Stimulated activated CD4-positive, alpha-beta T cell treated with anti-CD3 and anti-CD28 coated beads, Interleukin-1b, Interleukin-23, amount 100 ng/mL, for 48 hours (primary cell): ENCODE measurements at places on chromosomes 13 and 19.

GRCh38 chr19:1133471-1133929 lies 29.7 kb downstream of the GPX4 start:
- peak; percentile 91 for DNase-seq

- DNase-seq: no peak
Observed at GRCh38 chr13:93515267-93515666, 288.7 kb downstream of the GPC6 start.

GRCh38 chr13:67226696-67227095 lies 3.4 kb downstream of the PCDH9 start:
- DNase-seq: no peak

DNA sequence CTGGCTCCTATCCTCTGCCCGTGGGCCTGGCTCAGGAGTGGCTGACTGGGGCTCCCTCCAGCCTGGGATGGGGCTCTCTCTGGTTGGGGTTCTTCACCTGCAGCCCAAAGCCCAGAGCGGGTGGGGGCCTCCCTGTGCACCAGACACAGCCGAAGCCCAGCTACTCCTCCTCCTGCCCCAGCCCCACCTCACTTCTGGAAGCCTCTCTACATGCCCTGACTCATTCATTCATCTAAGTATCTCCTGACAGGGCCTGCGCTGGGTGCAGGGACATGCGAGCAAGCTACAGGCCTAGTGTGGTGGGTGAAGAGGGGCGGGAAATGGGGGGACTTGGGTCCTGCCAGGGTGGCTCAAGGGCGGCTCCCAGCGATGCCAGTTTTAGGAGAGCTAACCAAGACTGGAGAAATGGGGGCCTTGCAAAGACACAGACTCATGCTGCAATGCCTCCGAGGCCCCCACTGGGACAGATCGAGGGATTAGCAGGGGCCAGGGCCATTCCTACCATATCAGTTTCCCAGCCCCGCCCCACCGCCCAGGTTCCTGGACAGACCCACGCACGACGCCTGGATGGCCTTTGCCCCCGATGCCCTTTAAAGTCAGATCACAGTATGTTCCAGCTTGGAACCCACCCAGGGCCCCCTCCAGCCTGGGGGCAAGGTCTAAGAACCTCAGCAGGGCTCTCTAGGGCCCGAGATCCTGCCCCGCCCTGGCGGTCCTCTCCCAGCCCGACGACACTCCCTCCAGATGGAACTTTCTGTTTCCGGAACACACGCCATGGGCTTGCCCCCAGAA lies 12.6 kb downstream of the LSM4 start:
- DNase-seq: no peak

- DNase-seq: no peak
Observed at GRCh38 chr13:23630349-23631093, 60.3 kb downstream of the TNFRSF19 start.

GRCh38 chr13:40814803-40815202 lies 25.4 kb downstream of the SLC25A15 start:
- DNase-seq: no peak

GRCh38 chr13:24744247-24744646 lies 19.7 kb upstream of the RNF17 start:
- no peak for DNase-seq

DNA sequence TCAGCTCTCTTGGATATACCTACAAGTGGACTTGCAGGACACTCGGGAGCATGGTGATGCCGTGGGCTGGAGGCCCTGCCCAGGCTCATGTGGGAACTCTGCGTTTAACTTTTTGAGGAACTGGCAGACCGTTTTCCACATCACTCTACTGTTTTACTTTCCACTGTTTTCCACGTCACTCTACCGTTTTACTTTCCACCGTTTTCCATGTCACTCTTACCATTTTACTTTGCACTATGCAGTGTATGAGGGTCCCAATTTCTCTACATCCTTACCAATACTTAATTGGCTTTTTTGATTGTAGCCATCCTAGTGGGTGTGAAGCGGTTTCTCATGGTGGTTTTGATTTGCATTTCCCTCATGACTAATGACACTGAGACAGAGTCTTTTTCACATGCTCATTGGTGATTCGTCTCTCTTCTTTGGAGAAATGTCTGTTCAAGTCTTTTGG lies 40.5 kb downstream of the GATAD2A start:
- no peak for DNase-seq

DNA sequence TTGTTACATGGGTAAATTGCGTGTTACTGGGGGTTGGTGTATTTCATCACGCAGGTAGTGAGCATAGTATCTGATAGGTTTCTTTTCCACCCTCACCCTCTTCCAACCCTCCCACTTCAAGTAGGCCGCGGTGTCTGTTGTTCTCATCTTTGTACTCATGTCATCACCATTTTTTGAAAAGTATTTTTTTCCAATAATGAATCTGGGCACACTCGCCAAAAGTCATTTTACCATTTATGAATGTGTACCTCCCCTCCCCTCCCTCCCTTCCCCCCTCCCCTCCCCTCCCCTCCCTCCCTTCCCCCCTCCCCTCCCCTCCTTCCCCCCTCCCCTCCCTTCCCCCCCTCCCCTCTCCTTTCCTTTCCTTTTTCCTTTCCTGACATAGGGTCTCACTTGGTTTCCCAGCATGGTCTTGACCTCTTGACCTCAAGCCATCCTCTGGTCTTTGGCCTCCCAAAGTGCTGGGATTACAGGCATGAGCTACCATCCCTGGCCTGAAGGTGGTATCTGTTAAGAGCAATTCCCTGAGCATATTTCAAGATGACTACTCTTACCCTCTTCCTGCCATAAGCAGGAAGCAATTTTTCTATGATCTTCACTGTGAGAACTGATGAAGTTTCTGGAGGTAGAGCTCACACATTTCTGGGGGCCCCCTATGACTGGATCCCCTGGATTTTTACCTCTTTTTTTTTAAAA lies 15.7 kb downstream of the ZNF627 start:
- DNase-seq: no peak
